AG04449 (cell line): ENCODE measurements at places on chromosomes 2 and 18.

- no peak for DNase-seq
Observed at GRCh38 chr18:42192251-42193248, 237.5 kb downstream of the PIK3C3 start.

GRCh38 chr2:238457927-238458324 is 31.2 kb downstream of the ASB1 start:
- DNase-seq, result no peak

DNA sequence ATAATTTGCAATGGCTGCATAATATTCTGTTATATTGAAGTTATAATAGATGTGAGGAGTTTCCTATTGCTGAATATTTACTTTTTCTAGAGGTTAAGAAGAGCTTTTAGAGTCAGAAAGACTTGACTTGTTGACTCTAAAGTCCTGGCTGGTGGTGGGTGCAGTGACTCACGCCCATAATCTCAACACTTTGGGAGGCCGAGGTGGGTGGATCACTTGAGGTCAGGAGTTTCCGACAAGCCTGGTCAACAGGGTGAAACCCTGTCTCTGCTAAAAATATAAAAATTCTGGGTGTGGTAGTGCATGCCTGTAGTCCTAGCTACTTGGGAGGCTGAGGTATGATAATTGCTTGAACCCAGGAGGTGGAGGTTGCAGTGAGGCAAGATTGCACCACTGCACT is 33.9 kb upstream of the ATIC start:
- DNase-seq, result no peak

DNA sequence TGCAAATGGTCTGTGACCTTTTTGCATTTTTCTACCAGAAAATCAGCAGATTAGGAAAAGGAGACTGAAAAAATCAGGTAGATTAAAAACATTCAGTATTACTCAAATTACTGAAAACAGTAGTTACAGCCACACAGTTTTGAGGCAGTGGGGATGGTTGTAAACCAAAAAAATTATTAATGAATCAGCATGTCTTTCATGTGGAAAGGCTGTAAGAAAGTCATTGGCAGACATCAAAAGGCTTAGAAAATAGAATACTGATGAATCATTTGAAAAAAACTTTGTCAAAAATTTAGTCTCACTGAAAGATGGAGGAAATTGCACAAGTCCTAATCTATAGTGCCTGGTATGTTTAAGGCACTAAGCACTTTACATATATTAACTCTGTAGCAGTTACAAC is 133.9 kb upstream of the GCFC2 start:
- DNase-seq, result no peak

DNA sequence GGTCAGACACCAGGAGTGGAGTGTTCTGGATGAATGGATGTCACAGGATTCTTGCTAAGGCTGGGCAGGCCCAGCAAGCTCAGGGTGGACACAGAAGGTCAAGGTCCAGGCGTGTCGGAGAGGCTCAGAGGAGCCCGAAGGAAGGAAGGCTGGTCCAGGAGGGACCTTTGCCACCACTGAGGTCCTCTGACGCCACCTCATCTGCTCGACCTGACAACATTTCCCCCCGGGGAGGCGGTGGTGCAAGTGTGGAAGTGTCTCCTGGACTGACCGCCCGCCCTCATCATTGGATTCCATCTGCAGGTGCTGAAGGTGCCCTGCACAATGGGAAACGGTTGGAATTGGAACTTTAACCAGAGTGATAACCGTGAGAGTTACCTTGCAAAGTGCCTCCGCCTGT is 124.6 kb downstream of the RTP5 start:
- no peak for DNase-seq

GRCh38 chr18:13572721-13573120 is 153.6 kb downstream of the FAM210A start:
- no peak for DNase-seq

DNA sequence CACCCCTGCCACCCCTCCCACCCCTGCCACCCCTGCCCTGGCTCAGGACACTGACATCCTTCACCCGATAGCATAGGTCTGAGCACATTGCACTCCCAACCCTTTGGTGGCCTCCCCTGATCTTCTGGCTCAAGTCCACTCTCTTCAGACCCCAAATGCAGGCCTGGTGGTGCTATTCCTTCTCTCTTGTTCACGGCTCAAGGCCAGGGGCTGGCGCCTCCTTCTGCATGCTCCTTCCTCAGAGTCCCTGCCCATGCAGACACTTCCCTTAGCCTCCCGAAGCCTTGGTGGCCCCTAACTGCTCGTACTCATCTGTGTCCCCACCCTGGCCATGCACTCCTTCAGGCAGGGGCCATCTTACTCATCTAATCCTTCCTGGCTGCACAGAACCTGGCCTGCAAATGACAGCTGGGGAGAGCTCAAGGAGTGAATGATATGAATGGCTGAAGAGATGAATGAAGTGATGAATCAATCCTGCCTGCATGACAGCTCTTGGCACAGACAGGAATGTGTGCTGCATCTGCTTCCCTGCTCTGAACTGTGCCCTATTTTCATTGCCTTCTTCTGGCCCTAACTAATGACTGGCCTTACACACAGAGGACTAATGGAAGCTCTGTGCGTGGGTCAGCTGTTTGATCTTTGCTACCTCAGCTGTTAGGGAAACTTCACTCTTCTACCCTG is 290.8 kb downstream of the DYSF start:
- DNase-seq, result no peak

GRCh38 chr2:8693157-8693821 is 11.4 kb downstream of the ID2 start:
- DNase-seq, result no peak
